ENCODE measurements at places on chromosomes 4 and X.

- DNase-seq = no peak
Measured at GRCh38 chrX:148416931-148417330, 83.5 kb upstream of the AFF2 start.

- DNase-seq = no peak
Measured at GRCh38 chrX:101232316-101232715, 12.7 kb downstream of the DRP2 start.

DNA sequence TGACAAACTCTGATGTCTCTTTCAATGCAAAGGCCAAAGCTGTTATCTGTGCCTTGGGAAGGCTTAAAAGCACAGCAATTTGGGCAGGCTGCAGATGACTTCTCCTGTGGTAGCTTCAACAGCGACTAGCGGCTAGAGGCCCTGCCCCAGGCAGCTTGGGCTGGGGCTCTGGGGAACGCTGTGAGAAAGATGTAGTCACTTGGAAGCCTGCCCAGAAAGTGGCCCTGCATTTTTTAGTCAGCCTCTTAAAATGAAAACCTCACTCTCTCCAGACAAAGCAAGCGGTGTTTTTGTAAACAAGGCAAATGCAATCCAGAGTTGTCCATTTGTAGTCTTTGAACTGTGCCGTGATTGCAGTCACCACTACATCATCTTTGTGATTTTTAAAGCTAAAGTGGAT lies 27.5 kb downstream of the PCYT1B start:
- DNase-seq = no peak

DNA sequence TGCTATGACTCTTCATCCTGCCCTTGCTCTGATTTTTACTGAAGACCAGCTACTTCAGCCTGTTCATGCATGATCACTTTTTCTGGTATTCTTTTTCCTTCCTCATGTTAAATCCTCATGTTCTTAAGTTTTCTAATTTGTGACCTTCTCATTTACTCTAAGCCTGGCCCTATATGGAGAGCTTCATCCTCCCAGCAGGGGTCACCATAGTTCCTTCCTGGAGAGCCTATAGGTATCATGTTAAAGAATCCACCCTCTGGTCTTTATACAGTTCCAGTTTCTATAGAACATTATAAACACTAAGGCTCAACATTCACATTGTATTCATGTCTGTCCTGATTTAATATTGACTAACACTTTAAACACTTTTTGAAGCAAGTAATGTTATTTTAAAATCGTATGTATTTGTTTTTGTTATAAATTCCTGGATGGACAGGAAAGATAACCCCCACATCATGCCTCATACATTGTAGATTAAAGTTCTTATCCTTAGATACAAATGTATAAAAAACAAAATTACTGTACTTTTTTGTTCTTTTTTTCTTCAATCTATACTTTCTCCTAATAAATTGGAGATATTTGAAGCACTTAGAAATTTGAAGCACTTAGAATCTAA lies 53.8 kb upstream of the OTUD4 start:
- DNase-seq = peak; percentile 72

- DNase-seq = no peak
Measured at GRCh38 chr4:155268821-155269220, 60.4 kb downstream of the NPY2R start.

DNA sequence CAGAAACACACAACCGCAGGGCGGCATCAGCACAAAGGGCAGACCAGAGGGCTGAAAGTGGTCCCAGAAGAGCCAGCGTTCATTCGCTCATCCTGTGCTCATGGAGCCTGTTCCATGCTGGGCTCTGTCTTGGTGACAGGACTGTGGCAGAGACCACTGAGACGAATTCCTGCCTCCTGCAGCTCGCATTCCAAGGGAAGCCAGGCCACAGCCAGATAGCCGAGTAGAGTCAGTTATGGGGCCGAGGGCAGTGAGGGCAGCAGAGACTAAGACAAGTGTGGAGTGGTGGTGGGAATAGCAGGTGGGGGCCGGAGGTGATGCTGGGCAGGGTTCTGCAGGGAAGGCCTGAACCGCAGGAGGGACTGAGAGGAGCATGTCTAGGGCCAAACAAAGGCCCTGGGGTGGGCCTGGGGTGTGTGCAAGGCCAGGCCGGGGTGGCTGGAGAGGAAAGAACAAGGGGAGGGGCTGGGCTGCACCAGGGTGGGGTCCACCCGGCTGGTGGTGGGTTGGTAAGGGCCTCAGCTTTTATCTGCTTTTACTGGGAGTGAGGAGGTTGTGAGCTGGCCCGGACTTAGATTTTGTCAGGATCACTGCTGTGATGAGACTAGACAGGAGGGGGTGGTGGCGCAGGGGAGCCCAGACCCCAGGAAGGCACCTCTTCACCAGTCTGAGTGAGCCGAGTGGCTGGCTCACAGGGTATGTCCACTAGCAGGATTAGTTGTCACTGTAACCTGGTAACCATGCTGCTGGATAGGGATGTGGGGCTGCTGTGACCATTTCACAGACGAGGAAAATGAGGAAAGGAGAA lies 6.3 kb downstream of the PSAPL1 start:
- no peak for DNase-seq

DNA sequence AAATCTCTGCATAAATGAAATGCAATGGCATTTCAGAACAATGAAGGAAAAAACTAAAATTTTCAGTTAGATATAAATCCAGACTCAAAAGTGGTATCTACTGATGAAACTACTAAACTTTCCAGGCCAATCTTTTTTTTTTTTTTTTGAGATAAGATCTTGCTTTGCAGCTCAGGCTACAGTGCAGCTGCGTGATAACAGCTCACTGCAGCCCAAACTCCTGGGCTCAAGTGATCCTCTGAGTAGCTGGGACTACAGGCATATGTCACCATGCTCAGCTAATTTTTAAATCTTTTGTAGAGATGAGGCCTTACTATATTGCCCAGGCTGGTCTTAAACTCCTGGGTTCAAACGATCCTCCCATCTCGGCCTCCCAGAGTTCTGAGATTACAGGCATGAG lies 1228.2 kb upstream of the ADGRL3 start:
- DNase-seq = no peak

DNA sequence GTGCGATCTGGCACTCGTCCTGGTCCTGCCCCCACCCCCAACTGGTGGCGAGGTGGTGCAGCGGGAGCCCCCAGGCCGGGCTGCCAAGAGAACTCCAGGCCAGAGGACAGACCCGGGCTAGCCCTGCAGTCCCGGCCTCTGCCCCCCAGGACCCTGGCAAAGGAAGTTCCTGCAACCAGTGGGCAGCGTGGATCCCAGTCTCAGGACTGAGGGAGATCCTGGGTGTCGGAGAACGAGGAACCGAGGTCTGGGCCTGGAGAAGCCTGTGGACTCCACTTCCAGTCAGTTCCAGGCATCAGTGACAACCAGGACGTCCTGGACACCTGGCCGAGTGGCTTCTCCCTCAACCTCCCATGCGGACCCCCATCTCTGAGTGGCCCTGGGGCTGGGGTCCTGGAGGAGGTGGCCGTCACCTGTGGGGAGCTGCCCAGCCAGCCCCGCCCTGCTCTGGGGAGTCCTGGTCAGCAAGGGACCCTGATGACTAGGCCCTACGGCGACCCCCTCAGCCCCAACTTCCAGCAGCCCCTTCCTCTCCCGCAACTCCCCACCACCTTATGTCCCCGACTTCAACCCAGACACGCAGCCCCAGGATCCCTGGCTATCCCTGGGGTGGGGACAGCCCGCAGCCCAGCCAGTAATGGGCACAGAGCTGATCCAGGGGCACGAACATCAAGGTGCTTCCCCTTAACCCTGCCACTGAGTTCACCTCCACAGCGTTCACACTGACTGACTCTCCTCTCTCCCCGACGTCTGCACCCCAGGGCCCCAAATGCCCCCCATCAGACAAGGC lies 53.7 kb upstream of the NKX1-1 start:
- no peak for DNase-seq

GRCh38 chr4:13706716-13707115 lies 79.2 kb upstream of the BOD1L1 start:
- DNase-seq = no peak

GRCh38 chr4:174993916-174994315 lies 75.8 kb downstream of the ADAM29 start:
- no peak for DNase-seq

DNA sequence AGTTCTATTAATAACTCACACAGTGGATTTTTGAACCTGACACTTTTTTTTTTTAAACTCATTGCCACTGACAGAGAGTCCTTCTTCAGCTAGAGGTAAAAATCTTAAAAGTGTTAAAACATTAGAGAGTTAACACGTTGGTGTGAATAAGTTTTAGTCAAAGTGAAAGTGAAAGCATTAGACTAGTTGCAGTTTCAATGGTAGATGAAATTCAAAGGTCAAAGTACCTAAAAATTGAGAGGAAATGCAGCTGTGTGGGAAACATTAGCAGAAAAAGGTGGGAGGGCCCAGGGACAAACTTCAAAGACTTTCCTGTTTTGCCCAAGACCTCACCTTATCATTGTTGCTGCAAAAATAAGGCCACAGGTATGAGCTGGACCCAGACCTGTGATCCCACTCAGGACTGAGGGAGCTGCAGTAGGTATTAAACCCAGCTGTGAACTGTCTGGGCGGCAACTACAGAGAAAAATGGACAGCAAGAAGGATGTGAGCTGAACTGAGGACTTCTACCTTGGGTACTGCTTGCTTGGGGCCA lies 17.6 kb upstream of the GABRA4 start:
- DNase-seq = no peak

DNA sequence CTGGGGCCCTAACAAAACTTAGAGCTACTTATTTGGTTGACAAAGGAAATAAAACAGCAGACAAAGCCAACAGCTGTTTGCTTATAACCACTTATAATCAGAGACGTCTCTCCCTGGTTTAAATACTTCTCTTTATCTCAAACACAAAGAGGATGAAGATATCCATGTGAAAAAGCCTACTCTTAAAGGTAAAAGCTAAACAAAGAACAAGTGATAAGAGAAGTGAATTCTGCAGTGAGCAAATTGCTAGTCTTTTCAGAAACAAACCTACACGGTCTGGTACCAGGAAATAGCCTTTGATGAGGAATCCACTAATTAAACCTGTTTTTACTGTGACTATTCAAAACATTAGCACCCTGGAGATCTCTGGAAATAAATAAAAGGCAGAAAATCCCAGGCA lies 46.7 kb downstream of the GRIA3 start:
- DNase-seq = no peak

GRCh38 chr4:151052785-151053184 lies 37.7 kb upstream of the LRBA start:
- DNase-seq = no peak

DNA sequence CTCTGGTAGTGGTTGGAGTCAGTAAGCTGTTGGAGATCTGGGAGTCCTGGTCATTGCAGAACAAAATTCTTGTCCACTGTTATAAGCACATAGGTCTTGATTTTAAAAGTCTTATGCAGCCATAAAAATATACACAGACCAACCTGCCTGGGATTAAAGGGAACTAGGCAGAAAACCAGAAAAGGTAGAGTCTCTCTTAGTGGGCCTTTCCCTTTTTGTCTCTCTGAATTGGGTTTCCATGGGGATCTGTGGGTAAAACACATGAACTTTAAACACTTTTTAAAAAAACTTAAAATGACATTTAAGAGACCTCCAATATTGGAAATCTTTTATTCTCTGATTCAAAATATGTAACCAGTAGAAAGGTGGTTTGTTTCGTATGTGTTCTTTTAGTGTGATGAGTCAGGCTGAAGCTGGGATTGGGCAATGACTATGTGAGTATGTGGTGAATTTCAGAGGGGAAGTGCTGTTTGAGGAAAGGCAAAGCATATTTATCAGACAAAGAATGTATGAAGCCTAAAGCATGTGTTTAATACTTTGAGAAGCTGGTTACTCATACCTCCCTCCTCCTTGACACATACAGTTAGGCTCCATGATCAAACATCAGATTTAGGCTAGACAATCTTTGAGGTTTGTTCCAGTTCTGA lies 29.6 kb downstream of the SLC16A2 start:
- no peak for DNase-seq

- no peak for DNase-seq
Measured at GRCh38 chrX:82648062-82648461, 860.0 kb upstream of the POU3F4 start.

GRCh38 chrX:29419774-29420553 lies 795.4 kb upstream of the MAGEB2 start:
- no peak for DNase-seq

- DNase-seq = no peak
Measured at GRCh38 chrX:11472879-11473278, 179.7 kb downstream of the AMELX start.

DNA sequence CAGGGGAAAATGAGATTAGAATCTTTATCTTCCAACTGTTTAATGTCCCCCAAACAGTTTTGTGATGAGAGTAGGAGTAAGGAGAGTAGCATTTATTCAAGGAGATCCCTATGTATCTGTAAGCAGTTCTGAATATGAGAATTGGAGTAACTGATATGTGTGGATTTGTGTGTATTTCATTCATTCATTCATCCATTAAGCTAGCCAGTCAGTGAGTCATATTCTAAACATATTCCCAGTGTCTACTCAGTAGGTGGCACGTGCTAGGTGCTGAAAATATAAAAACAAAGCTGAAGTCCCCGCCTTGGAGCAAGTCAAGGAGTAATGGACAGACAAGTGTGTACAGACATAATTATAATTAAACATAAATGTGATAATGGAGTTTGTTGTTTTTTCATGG lies 12.4 kb upstream of the STX18 start:
- no peak for DNase-seq

DNA sequence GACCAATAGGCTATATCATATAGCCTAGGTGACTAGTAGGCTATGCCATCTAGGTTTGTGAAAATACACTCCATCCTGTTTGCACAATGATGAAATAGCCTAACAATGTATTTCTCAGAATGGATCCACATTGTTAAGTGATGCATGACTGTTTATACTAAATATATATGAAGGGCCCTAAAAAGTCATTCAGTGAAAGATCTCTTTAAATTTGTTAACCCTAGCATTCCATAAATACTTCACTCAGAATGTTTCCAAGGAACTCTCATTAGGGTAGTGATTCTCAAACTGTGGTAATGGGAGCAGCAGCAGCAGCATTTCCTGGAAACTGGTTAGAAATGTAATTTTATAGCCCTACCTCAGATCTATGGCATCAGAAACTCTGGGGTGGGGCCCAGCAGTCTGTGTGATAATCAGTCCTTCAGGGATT lies 74.9 kb downstream of the PRRG1 start:
- DNase-seq = no peak

All from CD4-positive, alpha-beta T cell (primary cell).